ENCODE measurements at places on chromosomes 16 and 17. TPM values are rescaled to one million over a fixed set of nuclear protein-coding genes. Genes with fewer than 3 reads are reported as not detected.

The TBC1D3 gene
- total RNA-seq, result not detected

The HID1 gene
- total RNA-seq, result 13.4 TPM

The CCDC200 gene
- total RNA-seq, result not detected

The DPEP3 gene
- total RNA-seq, result not detected

The SEPTIN12 gene
- total RNA-seq, result not detected

The MYH2 gene
- not detected for total RNA-seq

The PDILT gene
- not detected for total RNA-seq

The MMP2 gene
- total RNA-seq, result 175 TPM

The CCDC40 gene
- 3.9 TPM for total RNA-seq

DNA sequence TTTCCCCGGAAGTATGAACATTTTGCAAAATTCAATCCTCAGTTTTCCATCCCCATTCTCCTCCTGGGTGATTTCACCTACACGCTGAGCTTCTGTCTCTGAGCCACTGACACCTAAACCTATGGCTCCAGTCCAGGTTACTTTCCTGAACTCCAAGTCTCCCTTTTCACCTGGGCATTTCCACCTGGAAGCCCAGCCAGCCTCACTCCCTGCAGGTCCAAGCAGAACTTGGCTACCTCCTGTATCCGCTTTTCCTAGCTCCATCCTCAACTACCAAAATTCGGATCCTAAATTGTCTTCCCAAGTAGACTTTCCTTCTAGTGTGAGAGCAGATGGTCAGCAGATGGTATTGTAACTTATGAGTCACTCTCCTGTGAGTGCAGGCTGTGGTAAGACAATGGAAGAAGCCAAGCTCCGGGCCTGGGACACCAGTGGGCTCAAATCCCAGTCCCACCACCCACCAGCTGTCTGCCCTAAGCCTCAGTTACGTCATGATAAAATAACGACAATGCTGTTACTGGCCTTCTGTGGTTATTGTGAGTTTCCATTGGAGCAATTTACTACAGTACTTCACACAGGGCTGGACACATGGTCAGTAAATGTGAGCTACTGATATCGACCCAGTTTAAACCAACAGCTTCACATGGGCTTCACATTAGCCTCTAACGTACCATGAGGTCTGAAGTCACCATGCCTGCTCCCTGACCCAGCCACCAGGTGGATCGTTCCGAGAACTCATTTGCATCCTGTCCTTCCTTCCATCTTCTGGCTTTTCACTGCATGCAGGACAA is 33.3 kb downstream of the PECAM1 start:
- DNase-seq, result peak; percentile 85
- H3K27ac ChIP-seq, result peak overlapping the region; percentile 0
- no peaks in the 10 kb centered on the region for H3K36me3 ChIP-seq
- H3K4me1 ChIP-seq, result peaks cover 12% of the 10 kb centered on the region

DNA sequence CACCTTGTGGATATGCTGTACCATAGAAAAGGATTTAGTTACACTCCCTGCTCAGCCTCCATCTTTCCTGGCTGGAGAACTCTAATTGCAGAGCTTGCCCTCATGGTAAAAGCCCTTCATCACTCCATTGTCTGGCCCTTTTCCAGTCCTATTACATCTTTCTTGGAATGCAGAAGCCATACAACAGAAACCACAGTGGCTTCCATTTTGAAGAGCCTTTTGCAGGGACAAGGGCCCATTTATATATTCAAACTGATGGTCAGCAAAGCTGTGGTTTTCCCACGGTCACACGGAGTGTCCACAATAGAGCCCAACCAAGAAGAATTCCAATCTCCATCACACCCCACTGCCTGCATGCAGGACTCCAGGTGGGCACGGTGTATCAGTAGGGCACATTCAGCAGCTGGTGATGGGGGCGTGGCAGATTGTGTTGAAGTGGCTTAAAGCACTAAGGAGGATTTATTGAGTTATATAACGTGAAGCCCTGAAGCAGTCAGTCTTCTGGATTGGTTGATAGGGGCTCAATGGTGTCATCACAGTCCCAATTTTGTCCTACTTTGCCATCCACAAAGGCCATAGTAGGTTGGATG is 20.3 kb downstream of the COPRS start:
- H3K27me3 ChIP-seq, result no peaks in the 10 kb centered on the region
- no peaks in the 10 kb centered on the region for H3K36me3 ChIP-seq
- no peak for DNase-seq
- peaks cover 17% of the 10 kb centered on the region for H3K4me1 ChIP-seq
- no peak overlapping the region for H3K4me3 ChIP-seq

DNA sequence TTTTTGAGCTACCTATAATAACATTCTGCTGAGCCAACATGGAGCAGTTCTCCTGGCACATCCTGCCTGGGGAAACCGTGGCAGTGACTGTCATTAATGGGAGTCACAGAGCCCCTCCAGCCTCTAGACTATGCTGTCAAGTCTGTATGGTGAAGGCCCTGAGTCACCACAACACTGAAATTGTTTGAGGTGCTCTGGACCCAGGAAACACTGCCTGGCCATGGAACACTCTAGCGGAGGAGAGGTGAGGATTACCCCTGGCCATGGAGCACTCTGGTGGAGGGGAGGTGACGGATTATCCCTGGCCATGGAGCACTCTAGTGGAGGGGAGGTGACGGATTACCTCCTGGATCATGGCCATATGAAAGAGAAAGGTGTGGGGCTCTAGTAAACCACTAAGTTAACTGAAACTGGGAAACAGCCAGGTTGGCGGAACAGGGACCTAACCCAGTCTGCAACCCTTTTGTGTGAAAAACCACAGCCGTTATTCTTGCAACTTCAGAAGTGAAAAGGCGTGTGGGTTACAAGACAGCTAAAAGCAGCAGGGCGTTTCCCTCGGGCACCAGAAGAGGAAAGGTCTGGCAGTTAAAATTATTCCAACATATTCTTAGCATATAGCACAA is 156.7 kb downstream of the KCNJ12 start:
- H3K36me3 ChIP-seq, result peaks cover 22% of the 10 kb centered on the region
- no peaks in the 10 kb centered on the region for H3K27me3 ChIP-seq
- DNase-seq, result no peak

- no peak for DNase-seq
- no peak overlapping the region for H3K4me3 ChIP-seq
- peaks cover 9% of the 10 kb centered on the region for H3K4me1 ChIP-seq
- no peaks in the 10 kb centered on the region for H3K27me3 ChIP-seq
- no peaks in the 10 kb centered on the region for H3K36me3 ChIP-seq
These were observed 42.9 kb upstream of the KSR1 start for GRCh38 chr17:27413315-27413714.

DNA sequence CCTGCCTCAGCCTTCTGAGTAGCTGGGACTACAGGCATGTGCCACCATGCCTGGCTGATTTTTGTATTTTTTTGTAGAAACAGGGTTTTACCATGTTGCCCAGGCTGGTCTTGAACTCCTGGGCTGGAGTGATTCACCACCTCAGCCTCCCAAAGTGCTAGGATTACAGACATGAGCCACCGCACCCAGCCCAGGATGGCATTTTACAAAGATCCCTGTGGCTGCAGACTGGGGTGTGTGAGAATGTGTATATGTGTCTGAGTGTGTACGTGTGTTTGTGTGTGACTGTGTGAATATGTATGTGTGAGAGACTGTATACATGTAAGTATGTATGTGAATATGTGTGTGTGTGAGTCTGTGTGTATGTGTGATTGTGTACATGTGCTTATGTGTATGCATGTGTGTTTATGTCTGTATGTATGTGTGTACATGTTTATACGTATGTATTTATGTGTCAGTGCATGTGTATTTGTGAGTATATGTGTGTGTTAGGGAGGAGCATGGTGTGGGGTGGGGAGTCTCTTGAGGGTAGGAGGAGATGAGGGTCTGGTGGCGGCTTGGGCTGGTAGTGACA is 17.0 kb downstream of the RPTOR start:
- H3K27me3 ChIP-seq, result no peaks in the 10 kb centered on the region
- no peaks in the 10 kb centered on the region for H3K36me3 ChIP-seq
- H3K4me3 ChIP-seq, result no peak overlapping the region
- DNase-seq, result no peak

- H3K4me3 ChIP-seq, result no peak overlapping the region
- H3K4me1 ChIP-seq, result peaks cover 18% of the 10 kb centered on the region
- no peak overlapping the region for H3K27ac ChIP-seq
These were observed 2.2 kb downstream of the DNAAF8 start for GRCh38 chr16:4736546-4736945.

- H3K36me3 ChIP-seq, result no peaks in the 10 kb centered on the region
- H3K27me3 ChIP-seq, result no peaks in the 10 kb centered on the region
- H3K4me3 ChIP-seq, result no peak overlapping the region
These were observed 124.8 kb upstream of the ERCC4 start for GRCh38 chr16:13795131-13795530.

DNA sequence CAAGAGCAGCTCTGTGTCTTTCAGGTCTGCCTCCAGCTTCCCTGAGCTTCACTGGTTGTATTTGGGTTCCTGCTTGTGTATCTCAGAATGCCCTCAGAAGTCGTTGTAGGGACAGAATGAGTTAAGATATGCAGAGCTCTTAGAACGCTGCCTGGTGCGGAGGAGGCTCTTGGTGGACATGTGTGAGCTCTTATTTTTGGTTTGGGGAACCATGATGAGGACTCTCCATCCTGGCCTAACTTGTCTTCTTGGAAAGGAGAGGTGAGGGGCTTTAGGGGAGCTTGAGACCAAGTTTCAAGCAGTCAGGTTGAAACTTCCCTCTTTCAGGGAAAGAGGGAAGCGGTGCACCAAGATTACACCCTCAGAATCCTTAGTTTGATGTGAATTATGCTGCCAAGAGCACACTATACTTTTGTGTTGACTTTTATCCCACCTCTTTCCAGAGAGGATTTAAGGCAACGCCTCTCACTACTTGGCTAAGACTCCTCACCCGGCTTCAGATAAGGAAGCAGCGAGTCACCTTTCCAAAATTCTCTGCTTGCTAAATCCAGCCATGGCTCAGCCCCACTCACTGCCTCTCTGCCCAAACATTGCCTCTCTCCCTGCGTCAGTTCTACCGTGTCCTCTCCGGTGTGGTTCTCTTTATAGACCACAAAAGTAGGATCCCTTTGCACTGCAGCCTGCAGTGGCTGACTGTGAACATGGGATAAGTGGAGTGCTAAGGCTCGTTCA is 12.7 kb downstream of the CDK5RAP3 start:
- DNase-seq, result no peak
- H3K4me3 ChIP-seq, result no peak overlapping the region
- H3K36me3 ChIP-seq, result peaks cover 47% of the 10 kb centered on the region
- H3K27ac ChIP-seq, result no peak overlapping the region

- H3K27ac ChIP-seq, result peak within 1 kb of the TSS; percentile 91
- H3K36me3 ChIP-seq, result no peaks in the 10 kb centered on the region
- peaks cover 69% of the 10 kb centered on the region for H3K4me1 ChIP-seq
- peaks cover 14% of the 10 kb centered on the region for H3K27me3 ChIP-seq
- DNase-seq, result no peak
These were observed at the start of gene FGF11 for GRCh38 chr17:7439462-7440112. Gene FGF11, plus strand, starts transcription at chr17:7439512. Its CDS starts 109 bp downstream, at chr17:7439621.

- H3K4me1 ChIP-seq, result peaks cover 37% of the 10 kb centered on the region
- no peaks in the 10 kb centered on the region for H3K27me3 ChIP-seq
- H3K36me3 ChIP-seq, result peaks cover 23% of the 10 kb centered on the region
- peak; percentile 86 for DNase-seq
- H3K27ac ChIP-seq, result peak overlapping the region; percentile 100
- peak overlapping the region; percentile 83 for H3K4me3 ChIP-seq
These were observed 515 bp downstream of the SUMO2 start for GRCh38 chr17:75182319-75182568.

DNA sequence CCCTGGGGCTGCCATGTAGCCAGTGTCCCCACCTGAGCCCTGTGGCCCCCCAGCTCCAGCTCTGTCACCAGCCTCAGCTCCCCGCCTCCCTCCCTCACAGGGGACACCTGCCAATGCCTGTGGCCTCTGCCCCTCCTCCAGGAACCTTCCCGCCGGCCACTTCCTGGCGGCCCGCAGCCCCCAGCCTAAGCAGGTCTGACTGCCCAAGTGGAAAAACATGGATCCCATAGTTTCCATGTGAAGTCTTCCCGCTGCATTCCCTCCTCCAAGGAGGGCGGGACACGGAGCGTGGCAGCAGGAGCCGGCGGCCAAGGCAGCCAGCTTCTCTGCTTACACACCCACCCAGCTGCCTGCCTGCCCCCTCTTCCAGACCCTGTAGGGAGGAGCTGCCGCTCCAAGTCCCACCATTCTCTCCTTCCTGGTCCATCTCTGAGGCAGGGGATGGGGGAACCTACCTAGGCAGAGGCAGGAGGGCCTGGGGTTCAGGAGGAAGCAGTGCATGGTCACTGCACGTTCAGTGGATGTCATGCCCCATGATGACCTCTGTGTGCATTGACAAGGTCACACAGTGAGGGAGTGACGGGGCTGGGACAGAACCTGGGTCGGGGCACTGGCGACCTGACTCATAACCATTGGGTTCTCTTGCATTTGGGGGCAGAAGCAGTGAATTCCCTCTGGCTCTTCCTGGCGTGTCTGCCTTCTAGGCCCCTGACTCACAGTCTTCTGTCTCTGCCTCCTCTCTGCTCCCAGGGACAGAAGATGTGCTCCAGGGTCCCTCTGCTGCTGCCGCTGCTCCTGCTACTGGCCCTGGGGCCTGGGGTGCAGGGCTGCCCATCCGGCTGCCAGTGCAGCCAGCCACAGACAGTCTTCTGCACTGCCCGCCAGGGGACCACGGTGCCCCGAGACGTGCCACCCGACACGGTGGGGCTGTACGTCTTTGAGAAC is 8.7 kb downstream of the VASN start:
- peak; percentile 64 for DNase-seq
- peak overlapping the region; percentile 54 for H3K27ac ChIP-seq
- peaks cover 80% of the 10 kb centered on the region for H3K4me1 ChIP-seq
- H3K27me3 ChIP-seq, result no peaks in the 10 kb centered on the region

DNA sequence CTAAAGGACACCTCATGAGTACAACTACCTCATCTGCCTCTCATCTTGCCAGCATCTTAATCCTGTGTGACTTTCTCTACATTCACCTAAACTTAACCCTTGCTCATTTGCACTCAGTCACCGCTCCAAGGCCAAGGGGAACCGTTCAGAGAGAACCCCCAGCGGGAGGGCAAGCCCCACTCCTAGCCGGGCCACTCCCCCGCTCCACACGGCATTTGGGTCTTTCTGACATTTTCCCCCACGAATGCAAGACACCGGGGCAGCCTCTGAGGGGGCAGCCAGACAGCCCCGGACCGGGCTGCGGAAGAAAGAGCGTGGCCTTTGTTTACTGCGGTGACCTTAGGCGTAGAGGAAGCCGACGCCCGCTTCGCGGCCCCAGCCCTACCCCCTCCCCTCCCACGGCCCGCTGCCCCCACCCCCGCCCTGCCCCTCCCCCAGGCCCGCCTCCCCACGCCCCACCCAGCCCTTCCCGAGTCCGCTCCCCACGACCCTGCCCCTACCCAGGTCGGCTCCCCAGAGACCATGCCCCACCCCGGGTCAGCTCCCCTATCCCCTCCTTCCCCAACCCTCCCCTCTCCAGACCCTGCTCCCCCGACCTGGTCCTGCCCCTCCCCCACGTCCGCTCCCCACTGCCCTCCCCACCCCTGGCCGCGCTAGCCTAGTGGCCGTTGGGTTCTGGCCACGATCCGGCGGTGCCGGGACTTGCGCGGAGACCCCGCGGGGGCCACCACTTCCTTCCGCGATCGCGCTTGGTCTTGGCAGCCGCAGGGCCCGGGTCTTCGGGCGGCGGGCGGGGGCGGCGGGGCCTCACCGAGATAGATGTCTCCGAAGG is 789 bp downstream of the CSNK1D start:
- peaks cover 59% of the 10 kb centered on the region for H3K4me1 ChIP-seq
- no peak for DNase-seq
- peaks cover 19% of the 10 kb centered on the region for H3K36me3 ChIP-seq
- H3K4me3 ChIP-seq, result peak overlapping the region; percentile 94

All from suprapubic skin (tissue), 4 donors.